Activated CD4-positive, alpha-beta memory T cell treated with anti-CD3 and anti-CD28 coated beads, Interleukin-2, amount 10 ng/mL, durations not matched to agents 7 days and 5 days (primary cell): ENCODE measurements at places on chromosomes 1 and 21. TPM values are rescaled to one million over a fixed set of nuclear protein-coding genes. Genes with fewer than 3 reads are reported as not detected.

Gene DNALI1
- total RNA-seq: 0.18 TPM

- peaks cover 2% of the 10 kb centered on the region for H3K27me3 ChIP-seq
- H3K27ac ChIP-seq: no peak overlapping the region
- DNase-seq: no peak
These were observed 19.1 kb upstream of the SLC5A9 start for GRCh38 chr1:48203287-48203900.

Gene SLC30A2
- total RNA-seq: not detected

DNA sequence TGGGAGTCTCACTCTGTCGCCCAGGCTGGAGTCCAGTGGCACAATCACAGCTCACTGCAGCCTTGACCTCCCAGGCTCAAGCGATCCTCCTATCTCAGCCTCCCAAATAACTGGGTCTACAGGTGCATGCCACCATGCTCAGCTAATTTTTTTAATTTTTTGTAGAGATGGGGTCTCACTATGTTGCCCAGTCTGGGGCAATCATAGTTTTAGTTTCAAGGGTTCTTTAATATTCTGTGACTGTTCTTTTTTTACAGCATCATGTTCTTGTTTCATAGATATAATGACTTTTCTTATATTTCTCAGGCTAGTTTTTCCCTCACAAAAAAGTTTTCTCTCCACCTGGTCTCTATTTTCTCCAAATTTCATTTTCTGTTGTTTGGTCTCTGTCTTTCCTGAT, 25.4 kb upstream of the SMYD2 start:
- peaks cover 49% of the 10 kb centered on the region for H3K27me3 ChIP-seq
- DNase-seq: no peak
- H3K4me1 ChIP-seq: peaks cover 20% of the 10 kb centered on the region
- no peak overlapping the region for H3K4me3 ChIP-seq
- H3K27ac ChIP-seq: no peak overlapping the region

GRCh38 chr1:185812934-185813333, 78.7 kb downstream of the HMCN1 start:
- no peaks in the 10 kb centered on the region for H3K36me3 ChIP-seq
- peaks cover 4% of the 10 kb centered on the region for H3K27me3 ChIP-seq
- H3K4me3 ChIP-seq: no peak overlapping the region
- no peak overlapping the region for H3K27ac ChIP-seq
- no peaks in the 10 kb centered on the region for H3K4me1 ChIP-seq

Gene CLDN17
- not detected for total RNA-seq

GRCh38 chr1:38818175-38818976, 41.2 kb downstream of the RRAGC start:
- peaks cover 8% of the 10 kb centered on the region for H3K4me1 ChIP-seq
- no peak overlapping the region for H3K27ac ChIP-seq
- peak; percentile 34 for DNase-seq
- H3K36me3 ChIP-seq: no peaks in the 10 kb centered on the region
- H3K4me3 ChIP-seq: no peak overlapping the region

Gene ILDR2
- total RNA-seq: 9.8 TPM

GRCh38 chr21:35652196-35652595, 408.1 kb downstream of the SETD4 start:
- no peaks in the 10 kb centered on the region for H3K36me3 ChIP-seq
- H3K4me1 ChIP-seq: no peaks in the 10 kb centered on the region
- no peak overlapping the region for H3K4me3 ChIP-seq
- DNase-seq: no peak
- H3K27ac ChIP-seq: no peak overlapping the region

Gene CCDC17
- 3.6 TPM for total RNA-seq

DNA sequence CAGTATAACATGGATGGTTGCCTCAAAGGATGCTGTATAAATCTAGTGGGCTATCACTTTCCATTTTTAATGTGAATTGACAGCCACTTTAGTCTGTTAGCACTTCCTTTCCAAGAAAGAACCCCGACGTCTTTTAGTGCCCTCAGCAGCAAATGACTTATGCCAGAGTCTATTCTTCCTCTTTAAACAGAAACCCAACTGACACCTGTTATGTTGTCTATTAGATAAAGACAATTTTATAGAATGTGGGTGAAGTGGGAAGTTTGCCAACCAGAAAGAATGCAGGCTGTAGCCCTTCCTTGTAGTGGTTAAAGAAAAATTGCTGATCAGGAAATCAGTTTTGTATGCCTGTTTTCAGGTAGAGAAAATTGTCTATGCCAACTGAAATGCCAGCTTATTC, 344.9 kb downstream of the ZNF326 start:
- no peaks in the 10 kb centered on the region for H3K27me3 ChIP-seq
- no peak overlapping the region for H3K27ac ChIP-seq
- peaks cover 10% of the 10 kb centered on the region for H3K4me1 ChIP-seq
- no peak overlapping the region for H3K4me3 ChIP-seq
- no peaks in the 10 kb centered on the region for H3K36me3 ChIP-seq
